ENCODE measurements at places on chromosomes 6 and 20.
A peak's percentile ranks its signal among the peaks of the same experiment; 100 is the strongest.

- DNase-seq: no peak
Measured at GRCh38 chr20:58450254-58450653, 61.2 kb downstream of the VAPB start.

GRCh38 chr6:34515473-34516387 is 40.4 kb downstream of the SPDEF start:
- no peak for DNase-seq

- DNase-seq: no peak
Measured at GRCh38 chr6:130132286-130132701, 90.5 kb downstream of the SAMD3 start.

GRCh38 chr6:137214931-137215330 is 4.3 kb downstream of the IFNGR1 start:
- DNase-seq: no peak

GRCh38 chr6:53861518-53861917 is 66.7 kb downstream of the LRRC1 start:
- no peak for DNase-seq

DNA sequence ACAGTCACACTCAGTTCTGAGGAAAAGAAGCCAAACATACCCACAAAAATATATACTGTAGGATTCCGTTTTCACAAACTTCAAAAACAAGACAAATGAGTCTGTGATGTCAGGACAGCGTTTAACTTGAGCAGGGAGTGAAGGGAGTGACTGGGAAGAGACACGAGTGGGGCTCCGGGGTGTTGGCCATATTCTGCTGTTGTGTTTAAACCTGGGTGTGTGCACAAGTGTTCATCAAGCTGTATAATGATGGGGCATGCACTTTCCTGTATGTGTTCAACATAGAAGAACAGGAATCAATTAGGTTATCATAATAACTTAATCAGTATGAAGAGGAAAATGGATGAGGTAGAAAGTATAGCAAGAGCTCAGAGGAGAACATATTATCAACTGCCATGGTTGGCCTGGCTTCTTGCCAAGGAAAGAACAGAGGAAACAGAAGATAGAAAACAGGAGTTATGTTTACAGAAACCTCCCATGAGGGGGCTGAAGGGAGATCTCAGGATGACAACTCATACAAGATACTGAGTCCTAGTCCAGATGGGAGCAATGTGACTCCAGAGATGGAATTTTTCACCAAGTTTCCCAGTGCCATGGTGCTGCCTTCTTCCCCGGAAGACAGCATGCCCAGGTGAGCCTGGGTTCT is 15.1 kb upstream of the AFDN start:
- DNase-seq: no peak

DNA sequence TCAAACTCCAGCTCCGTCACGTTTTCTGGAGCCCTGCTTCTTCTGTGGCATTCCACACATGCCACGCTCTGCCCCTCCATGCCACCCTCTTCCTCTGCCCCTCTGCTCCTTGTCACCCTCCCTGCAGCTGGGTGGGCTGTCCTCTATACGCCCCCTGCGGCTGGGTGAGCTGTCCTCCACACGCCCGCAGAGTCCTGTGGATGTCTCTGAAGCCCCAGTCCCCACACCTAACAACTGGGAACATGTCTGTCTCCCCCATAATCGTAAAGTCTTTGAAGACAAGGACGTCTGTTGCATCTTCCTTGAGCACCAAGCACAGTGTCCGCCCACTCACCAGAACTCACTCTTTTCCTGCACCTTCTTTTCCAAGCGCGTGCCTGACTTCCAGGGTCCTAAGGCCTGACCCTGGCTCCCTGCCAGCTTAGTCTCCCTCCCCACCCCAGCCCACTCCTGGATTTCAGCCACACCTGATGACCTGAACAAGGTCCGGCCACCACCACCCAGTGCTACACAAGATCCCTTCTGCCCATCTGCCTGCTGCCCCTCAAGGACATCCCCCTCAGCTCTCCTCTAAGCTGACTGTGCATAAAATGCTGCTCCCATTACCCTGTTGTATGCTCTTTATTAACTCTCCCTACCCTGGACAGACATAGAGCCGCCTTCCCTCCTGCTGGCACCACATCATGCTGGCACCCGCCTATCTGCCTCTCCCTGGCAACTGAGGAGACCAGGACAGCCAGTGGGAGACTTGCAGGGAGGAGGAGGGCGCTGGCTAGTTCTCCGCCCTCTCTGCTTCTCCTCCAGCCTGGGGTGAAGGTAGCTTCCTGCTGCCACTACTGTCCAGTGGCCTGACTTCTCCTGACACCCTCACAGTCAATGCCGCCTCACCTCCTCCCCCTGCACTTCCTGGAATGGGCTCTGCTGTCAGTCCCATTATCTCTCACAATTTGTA is 10.7 kb upstream of the PRR18 start:
- peak; percentile 9 for DNase-seq

GRCh38 chr6:153059757-153060156 is 57.2 kb upstream of the MTRF1L start:
- DNase-seq: no peak

- DNase-seq: no peak
Measured at GRCh38 chr20:2619961-2620595, 32.4 kb upstream of the NOP56 start.

DNA sequence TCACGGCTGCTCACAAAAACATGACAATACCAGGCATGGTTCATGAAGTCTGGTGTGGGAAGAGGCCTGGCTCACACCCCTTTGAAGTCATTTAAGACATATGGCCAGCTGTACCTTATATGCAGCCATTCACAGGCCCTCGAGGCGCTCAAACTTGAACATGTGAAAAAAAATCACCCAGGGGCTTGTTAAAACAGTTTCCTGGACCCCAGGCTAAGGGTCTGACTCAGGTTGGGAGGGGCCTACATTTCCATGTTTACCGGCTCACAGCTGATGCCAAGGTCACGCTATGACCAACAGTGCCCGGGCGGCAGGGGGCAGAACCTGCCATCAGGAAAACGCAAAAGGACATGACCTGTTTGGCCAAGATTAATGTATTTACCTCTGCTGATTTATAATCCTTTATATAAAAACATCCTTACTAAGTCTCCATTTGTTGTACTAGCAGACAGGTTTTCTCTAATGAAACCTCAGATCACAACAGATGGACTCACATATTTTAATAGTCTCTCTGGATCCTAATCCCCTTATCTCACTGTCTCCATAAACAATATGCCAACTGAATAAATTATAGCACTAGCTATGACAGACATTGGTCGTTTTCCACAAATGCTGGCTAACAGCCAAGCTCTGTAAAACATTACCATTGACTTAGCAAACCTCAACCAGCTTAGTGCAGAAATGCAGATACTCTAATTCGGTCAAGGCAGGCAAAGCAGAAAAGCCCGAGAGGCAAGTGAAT is 19.9 kb downstream of the EZR start:
- no peak for DNase-seq

DNA sequence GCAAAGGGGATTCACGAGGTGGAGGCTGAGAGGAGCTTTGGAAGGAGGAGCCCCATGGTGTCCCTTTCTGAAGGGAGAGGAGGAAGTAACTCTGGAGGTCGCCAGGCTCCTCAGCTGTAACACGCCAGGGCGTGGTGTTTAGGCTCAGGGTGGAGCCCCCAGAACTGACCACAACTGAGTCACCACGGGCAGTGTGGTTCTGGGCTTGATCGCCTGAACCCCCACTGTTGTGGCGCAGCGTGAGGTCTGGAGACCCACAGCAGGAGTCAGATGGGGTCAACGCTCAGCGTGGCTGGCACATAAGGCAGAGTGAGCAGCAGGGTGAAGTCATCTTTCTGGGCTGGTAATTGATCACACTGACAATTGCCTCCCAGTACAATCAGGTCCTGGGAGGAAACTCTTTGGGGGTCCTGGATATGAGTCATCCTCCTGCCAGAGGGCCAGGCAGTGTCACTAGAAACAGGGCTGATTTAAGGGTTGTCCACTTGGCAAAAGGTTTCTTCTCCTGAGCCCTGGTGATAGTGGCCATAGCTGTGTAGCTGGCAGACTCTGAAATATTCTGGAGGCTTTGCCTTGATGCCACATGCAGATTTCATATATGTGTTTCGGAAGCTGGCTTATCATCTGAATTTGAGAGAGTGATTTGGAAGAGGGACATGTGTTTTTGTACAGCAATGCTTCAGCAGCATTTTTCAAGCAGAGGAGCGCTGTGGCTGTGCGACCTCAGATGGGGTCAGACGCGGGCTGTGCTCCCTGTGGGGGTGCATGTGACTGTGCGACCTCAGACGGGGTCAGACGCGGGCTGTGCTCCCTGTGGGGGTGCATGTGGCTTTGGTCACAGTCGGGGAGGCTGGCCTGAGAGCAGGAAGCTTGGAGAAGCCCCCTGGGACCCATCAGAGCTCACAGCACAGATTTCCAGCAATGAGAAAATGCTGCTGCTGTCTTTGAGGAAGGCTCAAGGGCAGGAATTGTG is 50.0 kb downstream of the SYNJ2 start:
- DNase-seq: no peak

DNA sequence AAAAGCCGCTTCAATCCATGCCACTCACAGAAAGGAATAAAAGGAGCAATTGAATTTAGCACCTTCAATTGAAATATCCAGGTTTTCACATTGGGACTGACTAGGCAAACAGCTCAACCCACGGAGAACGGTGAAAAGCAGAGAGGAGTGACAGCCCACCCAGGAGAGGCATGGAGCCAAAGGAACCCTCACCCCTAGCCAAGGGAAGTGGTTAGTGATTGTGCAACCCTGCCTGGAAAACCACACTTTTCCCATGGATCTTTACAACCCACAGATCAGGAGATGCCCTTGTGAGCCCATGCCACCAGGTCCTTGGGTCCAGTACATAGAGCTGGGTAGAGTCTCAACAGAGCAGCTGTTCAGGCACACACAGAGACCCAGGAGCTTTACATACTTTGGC is 911.8 kb downstream of the EPHA7 start:
- DNase-seq: no peak

GRCh38 chr20:58140787-58141425 is 87.5 kb downstream of the ANKRD60 start:
- DNase-seq: no peak

GRCh38 chr6:136751522-136751956 is 40.7 kb downstream of the MAP3K5 start:
- no peak for DNase-seq

- no peak for DNase-seq
Measured at GRCh38 chr20:10705801-10706459, 32.1 kb upstream of the JAG1 start.

DNA sequence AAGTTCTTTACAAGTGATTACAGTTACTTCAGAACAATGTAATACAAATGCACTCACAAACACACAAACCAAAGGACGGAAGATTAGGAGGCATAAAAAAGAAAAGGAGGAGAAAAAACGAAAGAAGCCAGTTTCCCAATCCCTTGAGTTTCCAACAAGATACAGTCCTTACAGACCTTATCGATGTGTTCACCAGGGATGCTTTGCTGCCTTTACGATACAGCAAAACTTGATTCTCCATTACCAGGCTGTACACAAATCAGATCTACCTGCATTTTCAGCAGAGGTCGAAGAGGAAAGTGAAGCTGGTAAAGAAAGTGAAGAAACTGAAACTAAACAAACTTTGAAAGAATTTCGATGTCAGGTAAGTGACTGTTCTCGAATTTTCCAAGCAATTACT is 62.6 kb upstream of the SMIM8 start:
- DNase-seq: no peak

- peak; percentile 8 for DNase-seq
Measured at GRCh38 chr6:100001915-100002388, 7.9 kb upstream of the MCHR2 start.

DNA sequence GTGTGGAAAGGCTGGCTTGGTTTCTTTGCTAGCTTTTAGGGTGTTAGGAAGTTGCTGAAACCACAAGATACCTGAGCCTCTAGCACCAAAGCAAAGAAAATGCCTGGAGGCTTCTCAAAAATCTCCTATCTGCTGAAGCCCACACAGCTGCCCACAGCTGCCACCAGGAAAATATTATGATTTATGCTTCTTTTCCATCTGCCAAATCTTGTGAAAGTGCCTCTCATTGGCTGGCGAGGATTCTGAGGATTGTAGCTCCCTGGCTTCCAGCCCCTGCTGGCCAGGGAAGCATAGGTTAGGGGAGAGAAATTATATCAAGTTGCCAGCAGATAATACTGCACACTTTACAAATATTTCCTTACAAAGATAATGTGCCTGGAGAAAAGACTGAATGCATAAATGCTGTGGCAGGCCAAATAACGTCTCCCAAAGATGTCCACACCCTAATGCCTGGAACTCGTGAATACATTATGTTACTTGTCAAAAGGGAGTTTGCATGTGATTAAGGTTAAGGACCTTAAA is 98.4 kb downstream of the MRPL14 start:
- DNase-seq: no peak

GRCh38 chr6:50966532-50966931 is 147.9 kb downstream of the TFAP2B start:
- DNase-seq: no peak

- DNase-seq: no peak
Measured at GRCh38 chr6:169296170-169296569, 42.5 kb upstream of the THBS2 start.

DNA sequence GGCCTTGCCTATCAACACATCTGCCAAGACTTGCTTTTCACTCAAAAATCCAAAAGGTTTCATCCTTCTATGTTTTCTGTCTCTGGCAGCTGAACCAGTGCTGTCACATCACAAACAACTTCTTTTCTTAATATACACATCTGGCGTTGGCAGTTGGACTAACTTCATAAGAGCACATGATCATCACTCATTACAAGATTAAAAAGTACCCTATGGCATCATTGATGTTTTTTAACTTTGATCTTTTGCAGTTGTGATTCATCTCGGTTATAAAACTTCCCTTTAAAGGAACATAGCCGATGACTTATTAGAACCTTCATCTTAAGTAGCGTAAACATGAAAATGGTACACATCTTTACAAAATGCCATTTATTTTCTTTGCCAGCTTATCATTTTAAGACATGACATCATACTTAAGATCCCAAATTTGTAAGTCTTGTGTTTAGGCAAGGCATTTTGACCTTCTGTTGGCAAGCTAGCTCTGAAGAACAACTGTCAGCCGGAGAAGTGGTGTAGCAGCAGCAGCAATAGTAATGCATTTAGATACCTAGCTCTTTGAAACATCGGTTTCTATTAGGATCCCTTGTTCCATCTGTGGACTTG is 64.2 kb upstream of the SUPT3H start:
- no peak for DNase-seq

GRCh38 chr6:127497410-127497809 is 21.7 kb downstream of the MTCL3 start:
- no peak for DNase-seq

- DNase-seq: no peak
Measured at GRCh38 chr20:33894798-33895197, 83.7 kb downstream of the CHMP4B start.

DNA sequence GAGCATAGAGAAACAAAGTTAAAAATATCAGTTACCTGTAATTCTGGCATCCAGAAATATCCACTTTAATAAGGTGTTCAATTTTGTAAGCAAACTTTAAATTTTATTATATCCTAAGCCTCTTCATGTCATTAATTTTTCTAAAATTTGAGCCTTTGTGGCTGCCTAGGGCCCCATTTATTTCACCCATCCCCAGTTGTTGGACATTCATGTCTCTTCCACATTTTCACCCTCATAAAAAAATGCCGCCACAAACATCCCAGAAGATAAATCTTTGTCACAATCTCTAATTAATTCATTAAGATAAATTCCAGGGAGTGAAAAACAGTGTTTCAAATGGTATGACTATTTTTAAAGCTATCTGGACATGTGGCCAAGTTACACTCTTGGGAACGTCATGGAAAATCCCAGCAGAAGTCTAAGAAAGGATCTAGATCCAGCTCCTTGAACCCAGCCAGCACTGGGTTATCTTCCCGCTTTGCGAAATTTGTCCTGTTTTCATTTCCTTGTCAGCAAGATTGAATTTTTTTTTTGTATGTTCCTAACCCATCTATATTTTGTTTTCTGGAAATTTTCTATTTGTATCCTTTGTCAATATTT is 97.2 kb downstream of the TMEM242 start:
- no peak for DNase-seq

All from right kidney (tissue), 9 donors.